Mesenteric fat pad (tissue), 1 donor: ENCODE measurements at places on chromosomes 7 and 10.

- peak; percentile 90 for DNase-seq
Observed at GRCh38 chr7:7183061-7183837, 905 bp downstream of the C1GALT1 start.

DNA sequence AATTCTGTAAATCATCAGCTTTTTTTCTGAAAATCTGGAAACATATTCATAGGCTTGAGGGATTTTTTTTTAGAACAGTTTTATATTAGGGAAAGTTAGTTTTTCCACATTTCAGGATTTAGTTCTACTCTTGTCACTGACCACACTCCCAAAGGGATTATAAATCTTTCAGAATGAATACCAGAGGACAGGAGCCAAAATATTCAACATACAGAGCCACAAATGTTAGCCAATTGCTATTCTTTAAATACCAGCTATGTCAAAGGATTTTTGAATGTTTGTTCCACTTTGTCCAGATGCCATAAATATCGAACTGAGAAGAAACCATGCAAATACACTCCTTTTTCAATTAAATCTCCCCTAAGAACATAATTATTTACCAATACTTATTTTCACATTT is 50.7 kb downstream of the ODAD2 start:
- no peak for DNase-seq

DNA sequence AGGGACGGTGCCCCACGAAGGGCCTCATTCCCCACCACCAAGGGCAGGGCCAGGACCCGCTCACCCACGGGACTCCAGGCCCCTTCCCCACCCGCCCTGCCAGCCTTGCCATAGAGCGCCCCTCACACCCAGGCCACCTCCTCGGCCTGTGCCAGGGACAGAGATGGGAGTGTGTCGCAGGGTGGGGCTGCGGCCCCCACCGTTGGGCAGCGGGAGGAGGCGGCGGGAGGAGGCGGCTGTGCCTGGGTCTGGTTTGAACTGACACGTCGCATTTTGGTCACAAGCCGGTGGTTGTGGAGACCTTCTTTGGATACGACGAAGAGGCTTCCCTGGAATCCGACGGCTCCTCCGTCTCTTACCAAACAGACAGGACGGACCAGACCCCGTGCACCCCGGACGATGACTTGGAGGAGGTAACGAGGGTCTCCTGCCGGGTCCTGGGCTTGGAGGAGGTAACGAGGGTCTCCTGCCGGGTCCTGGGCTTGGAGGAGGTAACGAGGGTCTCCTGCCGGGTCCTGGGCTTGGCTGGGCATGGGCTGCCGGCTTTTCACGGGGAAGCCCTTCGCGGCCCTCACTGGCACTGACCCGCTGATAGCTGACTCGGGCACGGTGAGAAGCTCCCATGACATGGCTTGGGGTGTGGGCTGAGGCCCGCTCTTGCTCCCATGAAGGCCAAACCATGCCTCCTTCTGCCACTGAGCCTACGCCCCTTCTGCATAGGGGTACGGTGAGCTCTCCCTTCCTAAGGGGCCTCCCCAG is 46.4 kb upstream of the DPYSL4 start:
- peak; percentile 85 for DNase-seq

GRCh38 chr7:14604606-14605005 is 297.9 kb downstream of the DGKB start:
- DNase-seq: no peak

GRCh38 chr7:114522081-114522480 is 107.5 kb downstream of the FOXP2 start:
- DNase-seq: no peak

- DNase-seq: peak; percentile 45
Observed at GRCh38 chr10:1151076-1152033, 95.2 kb downstream of the WDR37 start.
